ENCODE measurements at places on chromosomes 4 and X. TPM values are rescaled to one million over a fixed set of nuclear protein-coding genes. Genes with fewer than 3 reads are reported as not detected.
A peak's percentile ranks its signal among the peaks of the same experiment; 100 is the strongest.

- H3K27me3 ChIP-seq, result no peaks in the 10 kb centered on the region
- H3K27ac ChIP-seq, result no peak overlapping the region
- no peak for DNase-seq
- H3K36me3 ChIP-seq, result no peaks in the 10 kb centered on the region
- H3K4me1 ChIP-seq, result peaks cover 16% of the 10 kb centered on the region
Observed at GRCh38 chr4:138663883-138664282, 351.7 kb upstream of the NOCT start.

- peaks cover 8% of the 10 kb centered on the region for H3K4me1 ChIP-seq
- DNase-seq, result no peak
- no peaks in the 10 kb centered on the region for H3K36me3 ChIP-seq
Observed at GRCh38 chr4:122901247-122902010, 21.0 kb downstream of the NUDT6 start.

GRCh38 chr4:87851953-87852352 lies 19.2 kb downstream of the MEPE start:
- no peaks in the 10 kb centered on the region for H3K27me3 ChIP-seq
- no peak overlapping the region for H3K4me3 ChIP-seq
- H3K4me1 ChIP-seq, result no peaks in the 10 kb centered on the region

DNA sequence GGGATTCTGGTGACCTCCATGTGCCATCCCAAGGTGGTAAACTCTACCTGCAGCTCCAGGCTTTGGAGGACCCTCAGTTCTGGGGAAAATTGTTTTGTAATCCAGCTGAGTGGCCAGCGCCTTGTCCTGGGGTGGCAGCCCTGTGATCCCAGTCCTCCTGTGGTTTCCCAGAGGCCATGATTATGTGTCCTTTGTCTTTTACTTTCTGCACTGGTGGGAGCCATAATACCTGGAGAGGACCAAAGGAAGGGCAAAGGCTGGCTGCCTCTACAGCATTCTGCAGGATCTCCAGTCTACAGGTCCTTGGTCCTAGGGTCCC lies 64.0 kb downstream of the NBDY start:
- peak; percentile 41 for DNase-seq
- no peaks in the 10 kb centered on the region for H3K27me3 ChIP-seq
- no peaks in the 10 kb centered on the region for H3K36me3 ChIP-seq
- H3K4me3 ChIP-seq, result no peak overlapping the region
- H3K27ac ChIP-seq, result no peak overlapping the region

- H3K27ac ChIP-seq, result no peak overlapping the region
- H3K27me3 ChIP-seq, result no peaks in the 10 kb centered on the region
- H3K4me3 ChIP-seq, result no peak overlapping the region
- DNase-seq, result no peak
- no peaks in the 10 kb centered on the region for H3K4me1 ChIP-seq
Observed at GRCh38 chr4:160983035-160983434, 1180.8 kb downstream of the FSTL5 start.

- H3K36me3 ChIP-seq, result peaks cover 14% of the 10 kb centered on the region
- DNase-seq, result peak; percentile 91
- H3K4me1 ChIP-seq, result peaks cover 52% of the 10 kb centered on the region
- H3K4me3 ChIP-seq, result peak overlapping the region; percentile 85
- no peaks in the 10 kb centered on the region for H3K27me3 ChIP-seq
Observed at GRCh38 chr4:2934077-2934812, 29.0 kb downstream of the NOP14 start.

GRCh38 chr4:184536881-184537248 lies 62.5 kb upstream of the IRF2 start:
- DNase-seq, result no peak
- peak overlapping the region; percentile 66 for H3K4me3 ChIP-seq
- peak overlapping the region; percentile 90 for H3K27ac ChIP-seq
- H3K36me3 ChIP-seq, result no peaks in the 10 kb centered on the region

GRCh38 chrX:10350981-10351380 lies 194.2 kb downstream of the CLCN4 start:
- no peak overlapping the region for H3K27ac ChIP-seq
- H3K27me3 ChIP-seq, result no peaks in the 10 kb centered on the region
- H3K4me1 ChIP-seq, result no peaks in the 10 kb centered on the region
- H3K4me3 ChIP-seq, result no peak overlapping the region
- no peak for DNase-seq

DNA sequence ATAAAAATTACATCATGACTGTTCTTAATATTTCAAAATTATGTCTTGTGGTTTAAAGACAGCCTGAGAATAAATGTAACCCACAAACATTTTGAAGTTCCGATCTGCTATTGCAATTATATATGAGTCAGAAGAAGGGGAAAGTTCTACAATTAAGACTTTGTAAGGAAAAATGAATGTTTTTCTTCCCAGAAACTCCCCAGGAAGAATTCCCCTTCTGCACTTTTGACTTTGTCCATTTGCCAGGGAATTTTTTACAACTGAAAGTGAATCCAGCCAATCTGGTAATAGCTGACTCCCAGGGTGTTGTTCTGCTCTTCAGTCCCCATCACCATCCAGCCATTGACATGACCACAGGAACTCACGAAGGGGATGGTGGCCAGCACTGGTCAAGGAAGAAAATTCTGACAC lies 61.6 kb upstream of the NOCT start:
- no peaks in the 10 kb centered on the region for H3K27me3 ChIP-seq
- no peak overlapping the region for H3K4me3 ChIP-seq
- no peak for DNase-seq
- peaks cover 8% of the 10 kb centered on the region for H3K4me1 ChIP-seq

- H3K4me1 ChIP-seq, result no peaks in the 10 kb centered on the region
- H3K27me3 ChIP-seq, result no peaks in the 10 kb centered on the region
- H3K27ac ChIP-seq, result no peak overlapping the region
- no peaks in the 10 kb centered on the region for H3K36me3 ChIP-seq
- DNase-seq, result no peak
Observed at GRCh38 chrX:1720836-1721235, 106.0 kb downstream of the ASMT start.

GRCh38 chr4:124943938-124944337 lies 231.4 kb upstream of the ANKRD50 start:
- H3K4me1 ChIP-seq, result no peaks in the 10 kb centered on the region
- H3K36me3 ChIP-seq, result no peaks in the 10 kb centered on the region
- no peaks in the 10 kb centered on the region for H3K27me3 ChIP-seq
- DNase-seq, result no peak

GRCh38 chr4:163440040-163440439 lies 33.5 kb downstream of the TKTL2 start:
- H3K27me3 ChIP-seq, result no peaks in the 10 kb centered on the region
- no peak for DNase-seq
- H3K27ac ChIP-seq, result no peak overlapping the region
- no peaks in the 10 kb centered on the region for H3K4me1 ChIP-seq
- no peaks in the 10 kb centered on the region for H3K36me3 ChIP-seq

- H3K36me3 ChIP-seq, result no peaks in the 10 kb centered on the region
- H3K27ac ChIP-seq, result no peak overlapping the region
- H3K4me3 ChIP-seq, result no peak overlapping the region
Observed at GRCh38 chr4:127533028-127533700, 99.6 kb upstream of the INTU start.

RTL5 gene
- total RNA-seq, result 4.3 TPM

PCDH19 gene
- 2.2 TPM for total RNA-seq

TCEAL7 gene
- 34.9 TPM for total RNA-seq

MTMR1 gene
- 27.0 TPM for total RNA-seq

TMSB15C gene
- 1.2 TPM for total RNA-seq

EXOC1L gene
- total RNA-seq, result not detected

HAUS7 gene
- 27.0 TPM for total RNA-seq

RTL3 gene
- total RNA-seq, result 2.8 TPM

MAGEA8 gene
- not detected for total RNA-seq

Measured in sigmoid colon (tissue), 7 donors.